ENCODE measurements at places on chromosomes 16 and 17.

DNA sequence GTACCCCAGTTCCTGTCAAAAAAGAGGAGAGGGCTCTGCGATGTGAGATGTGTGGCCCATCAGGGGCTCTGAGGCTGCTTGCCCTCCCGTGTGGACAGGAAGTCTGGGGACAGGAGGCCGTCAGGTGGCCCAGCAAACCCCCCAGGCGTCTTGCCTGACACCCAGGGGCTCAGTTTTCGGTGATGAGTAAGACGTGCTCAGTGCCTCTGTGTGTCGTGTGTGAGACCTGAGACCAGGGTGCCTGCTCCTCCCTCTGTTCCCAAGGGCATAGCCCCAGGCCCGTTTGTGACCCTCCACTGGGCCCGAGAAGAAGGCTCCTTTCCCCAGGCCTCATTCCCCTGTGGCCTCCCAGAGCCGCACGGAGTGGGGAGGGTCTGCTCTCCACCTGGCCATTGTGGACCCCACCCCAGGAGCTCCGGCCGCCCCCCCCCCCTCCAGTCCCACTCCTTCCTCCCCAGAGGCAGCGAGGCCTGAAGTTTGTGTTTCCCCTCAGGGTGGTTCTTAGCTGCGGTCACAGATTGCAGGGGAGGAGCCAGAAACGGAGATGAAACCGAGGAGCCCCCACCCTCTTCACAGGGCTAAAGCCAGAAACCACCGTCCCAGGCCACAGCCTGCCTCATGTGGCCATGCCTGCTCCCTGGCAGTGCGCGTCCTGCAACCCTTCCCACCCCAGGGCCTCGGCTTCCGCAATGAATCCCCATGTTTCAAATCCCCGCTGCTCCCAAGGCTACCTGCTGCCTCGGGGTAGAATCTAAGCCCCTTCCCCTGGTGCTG, 4.9 kb upstream of the ACTG1 start:
- no peak for DNase-seq

GRCh38 chr16:55076053-55076452, 145.4 kb downstream of the IRX5 start:
- no peak for DNase-seq

DNA sequence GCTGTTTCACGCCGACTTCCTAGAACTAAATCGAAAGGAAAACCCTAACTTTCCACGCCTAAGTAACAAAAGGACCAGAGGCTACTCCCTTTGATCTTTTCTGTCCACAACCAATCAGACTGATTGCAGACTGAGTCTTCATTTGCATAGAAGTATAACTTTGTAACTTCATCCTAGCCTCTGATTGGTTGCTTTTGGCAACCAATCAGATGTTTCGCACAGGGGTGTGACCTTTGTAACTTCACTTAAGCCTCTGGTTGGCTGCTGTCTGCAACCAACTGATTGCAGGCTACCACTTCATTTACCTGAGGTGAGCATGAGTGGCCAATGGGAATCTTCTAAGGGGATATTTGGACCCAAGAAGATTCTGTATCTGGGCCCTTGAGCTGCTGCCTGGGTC, 17.4 kb upstream of the ICAM2 start:
- DNase-seq, result no peak

DNA sequence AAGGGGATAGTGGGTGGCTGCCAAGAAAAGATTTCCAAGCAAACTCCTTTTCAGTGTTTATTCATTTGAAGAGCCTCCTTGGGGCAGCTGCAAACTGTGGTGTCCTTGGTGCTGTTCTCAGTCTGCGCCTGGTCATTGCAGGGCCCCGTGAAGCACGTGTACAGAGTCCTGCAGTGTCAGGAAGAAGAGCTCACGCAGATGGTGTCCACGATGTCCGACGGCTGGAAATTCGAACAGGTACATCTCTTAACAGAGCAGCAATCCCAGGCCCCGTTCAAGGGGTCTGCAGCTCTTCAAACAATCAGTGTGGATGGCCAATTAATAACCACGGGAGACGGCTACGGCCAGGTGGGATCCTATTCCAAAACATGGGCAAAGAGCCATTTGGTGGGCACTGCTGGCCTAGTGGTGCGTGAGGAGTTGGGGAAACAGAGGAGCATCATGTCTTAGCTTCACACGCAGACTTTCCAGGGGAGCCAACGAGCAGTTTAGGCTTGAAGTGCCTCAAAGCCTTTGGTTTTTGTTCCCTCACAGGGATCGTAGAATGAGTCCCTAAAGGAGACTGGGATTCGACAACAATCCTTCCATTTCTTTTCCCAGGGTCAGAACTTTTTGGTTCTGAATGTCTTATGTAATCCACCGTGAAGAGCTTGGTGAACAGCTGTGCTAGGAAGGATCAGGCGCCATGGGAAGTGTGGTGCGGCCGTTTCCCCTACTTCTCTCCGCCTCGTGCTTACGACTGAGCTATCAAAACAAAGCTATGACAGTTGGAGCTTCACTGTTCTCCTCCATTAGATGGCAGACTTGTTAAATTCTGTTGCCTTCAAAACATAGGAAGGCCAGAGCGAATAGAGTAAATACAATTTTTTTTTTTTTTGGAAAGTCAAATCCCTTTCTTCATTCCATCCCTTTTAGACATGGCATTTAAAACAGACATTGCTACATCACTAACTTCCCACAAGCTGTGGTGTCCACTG, 12.6 kb downstream of the KCTD2 start:
- no peak for DNase-seq

All from stimulated activated CD4-positive, alpha-beta T cell treated with anti-CD3 and anti-CD28 coated beads, Interleukin-4, amount 100 ng/mL, for 24 hours (primary cell).